ENCODE measurements at places on chromosomes 7 and 10. TPM values are rescaled to one million over a fixed set of nuclear protein-coding genes. Genes with fewer than 3 reads are reported as not detected.

GRB10 gene
- 69.9 TPM for polyA plus RNA-seq

GRCh38 chr10:49657606-49658005 lies 21.8 kb upstream of the C10orf53 start:
- no peak for DNase-seq
- no peak overlapping the region for H3K27ac ChIP-seq
- H3K4me3 ChIP-seq: no peak overlapping the region
- no peaks in the 10 kb centered on the region for H3K27me3 ChIP-seq
- no peaks in the 10 kb centered on the region for H3K36me3 ChIP-seq
- H3K4me1 ChIP-seq: no peaks in the 10 kb centered on the region

DNA sequence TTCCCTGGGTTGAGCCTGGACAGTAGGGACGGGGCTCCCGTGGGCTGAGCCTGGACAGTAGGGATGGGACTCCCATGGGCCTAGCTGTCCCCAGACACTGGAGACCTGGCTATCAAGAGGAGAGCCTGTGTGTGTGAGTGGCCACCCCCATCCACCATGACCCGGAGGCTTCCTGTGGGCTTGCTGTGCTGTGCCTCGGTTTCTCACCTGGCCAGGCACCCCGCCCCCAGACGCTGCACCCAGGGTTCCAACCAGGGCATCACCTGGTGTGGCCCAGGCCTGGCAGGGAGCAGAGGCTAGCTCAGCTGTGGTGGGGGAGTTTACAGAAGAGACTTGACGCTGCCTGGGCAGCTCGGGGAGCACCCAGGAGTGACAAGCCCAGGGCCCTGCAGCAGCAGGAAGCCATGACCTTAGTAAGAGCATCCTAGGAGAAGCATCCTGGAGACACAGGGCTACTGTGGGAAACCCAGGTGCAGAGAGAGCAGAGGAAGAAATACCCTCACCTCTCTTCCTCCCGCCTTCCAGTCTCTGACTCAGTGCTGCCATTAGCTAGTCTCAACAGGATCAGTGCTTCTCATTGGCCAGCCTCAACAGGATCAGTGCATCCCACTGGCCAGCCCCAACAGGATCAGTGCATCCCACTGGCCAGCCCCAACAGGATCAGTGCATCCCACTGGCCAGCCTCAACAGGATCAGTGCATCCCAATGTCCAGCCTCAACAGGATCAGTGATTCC lies 61.0 kb downstream of the PDGFA start:
- no peak for DNase-seq
- no peaks in the 10 kb centered on the region for H3K27me3 ChIP-seq
- H3K36me3 ChIP-seq: no peaks in the 10 kb centered on the region
- no peaks in the 10 kb centered on the region for H3K4me1 ChIP-seq

ARHGEF35 gene
- 7.1 TPM for polyA plus RNA-seq

- H3K27ac ChIP-seq: no peak overlapping the region
- no peak for DNase-seq
- no peak overlapping the region for H3K4me3 ChIP-seq
- H3K36me3 ChIP-seq: no peaks in the 10 kb centered on the region
- H3K27me3 ChIP-seq: peaks cover 3% of the 10 kb centered on the region
Observed at GRCh38 chr10:120019568-120019967, 127.0 kb downstream of the SEC23IP start.

DNA sequence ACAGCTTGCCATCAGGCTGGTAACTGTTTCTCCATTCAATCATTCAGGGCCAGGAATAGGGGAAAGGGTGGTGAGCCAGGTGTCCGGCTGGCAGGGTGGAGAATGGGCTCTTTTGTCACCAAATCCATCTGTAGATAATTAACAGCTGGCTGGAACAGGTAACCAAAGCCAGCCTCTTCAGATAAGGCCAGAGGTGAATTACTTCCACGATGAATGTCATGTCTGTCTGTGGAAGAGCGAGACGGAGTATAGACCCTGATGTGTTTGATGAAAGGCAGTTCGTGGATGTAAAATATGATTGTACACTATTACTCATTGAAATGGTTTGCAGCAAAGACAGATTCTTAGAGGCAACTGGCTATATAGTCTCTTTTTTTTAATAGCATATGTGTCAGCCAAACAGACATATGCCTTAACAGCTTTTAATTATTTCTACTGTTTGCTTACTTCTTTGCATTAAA lies 149.8 kb downstream of the KLF6 start:
- no peaks in the 10 kb centered on the region for H3K36me3 ChIP-seq
- no peak overlapping the region for H3K4me3 ChIP-seq
- H3K27ac ChIP-seq: no peak overlapping the region

DNA sequence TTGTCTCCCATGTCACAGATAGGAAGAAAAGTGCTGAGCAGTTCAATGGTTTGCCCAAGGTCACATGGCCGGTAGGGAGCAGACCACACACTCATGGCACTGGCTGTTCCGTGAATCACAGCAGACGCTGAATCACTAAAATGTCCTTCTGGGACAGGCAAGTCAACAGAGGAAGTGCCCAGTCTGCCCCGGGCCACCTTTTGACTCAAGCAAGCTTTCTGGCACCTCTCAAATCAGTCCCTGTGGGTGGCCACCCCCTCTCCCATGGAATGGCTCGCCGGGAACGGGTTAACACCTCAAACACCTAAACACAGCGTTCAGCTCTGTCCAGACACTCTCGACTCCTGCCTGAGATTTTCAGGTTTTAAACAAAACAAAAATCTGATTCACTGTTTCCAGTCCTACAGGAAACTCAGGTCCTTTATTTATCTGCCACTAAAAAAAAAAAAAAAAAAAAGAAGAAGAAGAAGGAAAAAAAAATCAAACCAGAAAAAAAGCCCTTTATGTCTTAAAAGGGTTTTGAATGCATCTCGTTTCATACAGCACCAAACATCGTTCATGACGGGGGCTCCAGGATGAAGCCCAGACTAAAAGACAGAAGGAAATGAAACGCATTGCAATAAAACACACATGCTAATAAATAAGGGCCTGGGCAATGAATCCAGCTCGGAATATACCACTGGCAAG lies 15.5 kb downstream of the CARD11 start:
- H3K36me3 ChIP-seq: no peaks in the 10 kb centered on the region
- no peaks in the 10 kb centered on the region for H3K4me1 ChIP-seq
- DNase-seq: peak; percentile 58
- H3K27me3 ChIP-seq: no peaks in the 10 kb centered on the region
- H3K4me3 ChIP-seq: no peak overlapping the region

GRCh38 chr10:12056748-12057147 lies 12.0 kb upstream of the DHTKD1 start:
- no peaks in the 10 kb centered on the region for H3K27me3 ChIP-seq
- H3K27ac ChIP-seq: no peak overlapping the region
- no peaks in the 10 kb centered on the region for H3K36me3 ChIP-seq

GRCh38 chr10:51170518-51171245 lies 96.4 kb downstream of the PRKG1 start:
- no peaks in the 10 kb centered on the region for H3K36me3 ChIP-seq
- no peaks in the 10 kb centered on the region for H3K27me3 ChIP-seq
- no peak overlapping the region for H3K4me3 ChIP-seq
- no peak for DNase-seq

- no peak overlapping the region for H3K4me3 ChIP-seq
- no peaks in the 10 kb centered on the region for H3K4me1 ChIP-seq
- peaks cover 4% of the 10 kb centered on the region for H3K36me3 ChIP-seq
Observed at GRCh38 chr10:77823811-77824542, 102.6 kb downstream of the DLG5 start.

DNA sequence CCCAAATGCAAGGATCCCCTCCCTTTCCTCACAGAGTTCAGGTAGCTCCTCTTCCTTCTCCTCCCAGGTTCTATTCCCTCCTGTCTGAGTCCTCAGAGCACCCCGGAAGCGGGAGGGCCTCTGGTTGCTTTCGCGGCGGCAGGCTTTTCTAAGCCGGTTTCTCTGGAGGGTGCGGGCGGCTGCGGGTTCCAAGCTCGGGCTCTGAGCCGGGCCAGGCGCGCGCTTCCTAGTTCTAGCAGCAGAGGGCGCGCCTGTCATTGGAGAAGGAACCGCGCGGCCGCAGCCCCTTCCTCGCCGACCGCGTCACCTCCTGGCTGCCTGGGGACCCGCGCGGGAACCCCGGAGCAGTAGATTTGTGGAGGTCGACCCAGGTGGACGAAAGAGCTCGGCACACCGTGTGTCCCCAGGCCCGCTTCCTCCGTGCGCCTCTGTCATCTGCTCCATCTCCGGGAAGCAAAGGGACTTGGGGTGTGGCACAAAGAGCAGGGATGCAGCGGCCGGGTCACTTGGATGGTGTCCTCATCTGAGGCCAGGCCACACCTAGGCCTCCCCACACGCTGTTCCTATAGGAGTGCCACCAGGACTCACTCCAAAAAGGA lies 389.0 kb upstream of the PODXL start:
- H3K27ac ChIP-seq: no peak overlapping the region
- H3K4me3 ChIP-seq: no peak overlapping the region
- no peaks in the 10 kb centered on the region for H3K27me3 ChIP-seq
- H3K4me1 ChIP-seq: no peaks in the 10 kb centered on the region
- no peaks in the 10 kb centered on the region for H3K36me3 ChIP-seq

- H3K27ac ChIP-seq: no peak overlapping the region
- H3K36me3 ChIP-seq: no peaks in the 10 kb centered on the region
- H3K27me3 ChIP-seq: no peaks in the 10 kb centered on the region
- no peak for DNase-seq
- H3K4me1 ChIP-seq: no peaks in the 10 kb centered on the region
Observed at GRCh38 chr7:26399736-26400135, 108.1 kb downstream of the SNX10 start.

DNA sequence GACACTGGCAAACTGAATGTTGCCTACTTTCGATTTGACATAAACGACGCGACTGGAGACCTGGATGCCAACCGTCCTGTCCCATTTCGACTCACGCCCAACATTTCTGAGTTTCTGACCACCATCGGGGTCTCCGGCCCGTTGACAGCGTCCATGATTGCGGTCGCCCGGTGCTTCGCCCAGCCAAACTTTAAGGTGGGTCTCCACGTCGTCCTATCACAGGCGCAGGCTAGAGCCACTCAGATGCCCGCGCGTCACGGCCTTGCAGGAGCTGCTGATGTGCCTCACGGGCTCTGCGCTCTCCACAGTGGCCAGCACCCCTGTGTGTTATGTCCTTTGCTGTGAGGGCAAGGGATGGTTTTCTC lies 132.6 kb downstream of the SMURF1 start:
- no peaks in the 10 kb centered on the region for H3K4me1 ChIP-seq
- peaks cover 77% of the 10 kb centered on the region for H3K36me3 ChIP-seq
- H3K27me3 ChIP-seq: no peaks in the 10 kb centered on the region
- DNase-seq: no peak
- H3K27ac ChIP-seq: no peak overlapping the region

- no peak overlapping the region for H3K27ac ChIP-seq
- no peak for DNase-seq
- H3K27me3 ChIP-seq: peaks cover 6% of the 10 kb centered on the region
- H3K36me3 ChIP-seq: no peaks in the 10 kb centered on the region
- H3K4me1 ChIP-seq: no peaks in the 10 kb centered on the region
Observed at GRCh38 chr7:144842377-144842851, 6.6 kb upstream of the TPK1 start.

MEOX2 gene
- 1.3 TPM for polyA plus RNA-seq

NKX1-2 gene
- polyA plus RNA-seq: not detected

DNA sequence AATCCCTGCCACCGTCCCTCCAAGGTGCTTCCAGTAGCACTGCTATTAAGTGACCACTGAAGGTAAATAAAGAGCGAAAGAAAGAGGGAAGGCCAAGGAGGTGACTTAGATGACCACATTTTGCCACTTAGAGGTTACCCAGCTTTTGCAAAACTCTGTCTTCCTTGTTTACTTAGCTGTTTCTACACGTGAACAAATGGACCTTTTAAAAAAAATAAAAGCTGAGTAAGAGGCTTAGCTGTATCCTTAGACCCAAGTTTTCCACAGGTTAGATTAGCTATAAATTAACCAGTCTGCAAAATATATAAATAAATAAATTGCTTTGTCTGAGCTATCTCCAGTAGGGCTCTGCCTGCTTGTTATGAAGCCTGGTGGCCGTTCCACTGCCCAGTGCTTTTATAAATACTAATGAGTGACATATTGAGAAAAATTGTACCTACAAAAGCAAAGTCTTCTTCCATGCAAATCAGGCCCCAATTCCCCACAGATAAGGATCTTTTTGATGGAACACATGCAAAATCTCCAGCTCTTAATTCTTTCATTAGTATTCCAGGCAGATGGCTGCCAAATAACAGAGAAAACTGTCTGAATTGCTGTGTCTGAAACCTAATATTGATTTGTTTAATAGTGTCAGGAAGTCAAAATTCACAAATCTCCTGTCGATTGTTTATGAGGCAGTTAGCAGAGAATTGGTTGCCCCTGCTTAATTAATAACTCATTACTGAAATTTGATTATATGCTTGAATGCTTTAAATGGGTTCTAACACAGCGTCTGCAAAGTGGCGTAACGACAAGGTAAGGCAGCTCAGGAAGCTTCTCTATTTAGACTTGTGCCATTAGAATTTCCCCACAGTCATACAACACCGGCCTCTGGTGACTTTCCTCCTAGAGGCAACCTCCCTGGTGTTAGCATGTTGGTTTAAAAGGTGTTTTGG lies 176.7 kb downstream of the EMX2 start:
- H3K27me3 ChIP-seq: no peaks in the 10 kb centered on the region
- H3K4me1 ChIP-seq: no peaks in the 10 kb centered on the region
- no peak overlapping the region for H3K4me3 ChIP-seq
- H3K27ac ChIP-seq: no peak overlapping the region
- H3K36me3 ChIP-seq: no peaks in the 10 kb centered on the region

PI4K2A gene
- polyA plus RNA-seq: 5.4 TPM

- H3K4me3 ChIP-seq: no peak overlapping the region
- no peak for DNase-seq
- H3K27me3 ChIP-seq: no peaks in the 10 kb centered on the region
- no peaks in the 10 kb centered on the region for H3K4me1 ChIP-seq
- no peak overlapping the region for H3K27ac ChIP-seq
Observed at GRCh38 chr7:129514683-129515082, 12.4 kb downstream of the SMKR1 start.

DNA sequence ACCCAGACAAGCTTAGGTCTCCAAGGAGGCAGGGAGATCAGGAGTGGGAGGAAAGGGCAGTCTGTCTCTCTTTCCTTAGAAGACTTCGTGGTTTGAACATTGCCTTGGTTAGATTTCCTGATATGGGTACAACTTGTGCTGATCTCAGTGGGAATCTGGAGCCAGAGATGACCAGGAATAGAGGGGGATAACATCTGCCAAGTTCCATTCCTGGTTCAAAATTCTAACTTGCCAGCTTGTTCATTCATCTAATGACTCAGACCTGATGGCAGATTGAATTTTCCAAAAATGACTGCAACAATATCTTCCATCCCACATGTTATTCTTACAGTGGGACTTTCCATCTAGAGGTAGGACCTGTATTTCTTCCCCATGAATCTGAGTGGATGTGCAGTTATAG lies 394.3 kb upstream of the PODXL start:
- no peak overlapping the region for H3K4me3 ChIP-seq
- no peak overlapping the region for H3K27ac ChIP-seq
- no peaks in the 10 kb centered on the region for H3K4me1 ChIP-seq
- DNase-seq: no peak
- no peaks in the 10 kb centered on the region for H3K27me3 ChIP-seq

- H3K36me3 ChIP-seq: no peaks in the 10 kb centered on the region
- no peaks in the 10 kb centered on the region for H3K27me3 ChIP-seq
- DNase-seq: no peak
Observed at GRCh38 chr10:59606551-59606961, 103.1 kb downstream of the SLC16A9 start.

Data from pancreas (tissue), 10 donors.